ENCODE measurements at places on chromosomes 12 and 14.

DNA sequence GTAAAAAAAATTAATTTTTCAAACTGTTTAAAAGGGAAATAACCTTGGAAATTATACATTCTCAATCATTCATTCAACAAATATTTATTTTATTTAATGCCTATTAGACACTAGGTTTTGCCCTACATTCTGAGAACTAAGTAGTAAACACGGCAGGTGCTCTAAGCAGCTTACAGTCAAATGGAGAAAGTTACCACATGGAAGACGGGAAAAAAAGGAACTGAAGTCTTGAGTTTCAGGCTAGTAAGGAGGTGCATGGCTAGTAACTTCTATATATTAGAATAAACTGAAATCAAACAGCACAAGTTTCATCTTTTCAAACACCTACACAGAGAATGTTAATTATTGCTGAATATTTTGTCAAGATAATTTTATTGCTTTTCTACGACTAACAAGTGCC, 52.9 kb downstream of the C12orf42 start:
- no peak for DNase-seq

DNA sequence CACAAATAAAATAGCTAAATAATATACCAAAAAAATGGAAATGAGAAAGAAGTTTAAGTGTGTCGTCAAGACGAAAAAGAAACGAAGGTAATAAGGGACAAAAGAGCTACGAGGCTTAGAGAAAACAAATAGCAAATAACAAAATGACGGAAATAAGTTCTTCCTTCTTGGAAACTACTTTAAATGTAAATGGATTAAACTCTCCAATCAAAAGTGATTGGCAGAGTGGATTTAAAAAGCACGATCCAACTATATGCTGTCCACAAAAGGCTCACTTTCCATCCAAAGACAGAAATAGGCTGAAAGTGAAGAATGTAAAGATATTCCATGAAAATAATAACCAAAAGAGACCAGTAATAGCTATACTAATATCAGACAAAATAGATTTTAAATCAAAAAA, 82.4 kb downstream of the DIO3 start:
- DNase-seq, result no peak

DNA sequence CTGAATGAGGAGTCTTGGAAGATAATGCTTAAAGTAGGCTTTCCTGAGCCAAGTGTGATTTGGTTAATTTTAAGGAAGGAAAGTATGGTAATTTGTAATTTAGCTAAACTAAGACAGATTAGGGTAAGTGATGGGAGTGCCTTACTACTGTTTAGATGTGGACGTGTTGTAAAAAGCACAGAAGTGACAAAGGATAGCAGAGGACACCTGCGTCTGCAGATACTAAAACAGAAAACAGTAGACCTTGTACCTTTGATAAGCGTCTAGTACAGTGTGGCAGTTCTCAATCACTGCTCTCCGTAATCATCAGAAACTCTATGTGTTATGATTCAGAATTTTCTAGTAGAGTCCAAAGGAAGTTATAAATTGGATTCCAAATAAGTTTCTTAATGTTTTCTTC, 58.0 kb downstream of the MIA2 start:
- DNase-seq, result no peak

GRCh38 chr14:74083784-74084276, 423 bp downstream of the ALDH6A1 start:
- no peak for DNase-seq

DNA sequence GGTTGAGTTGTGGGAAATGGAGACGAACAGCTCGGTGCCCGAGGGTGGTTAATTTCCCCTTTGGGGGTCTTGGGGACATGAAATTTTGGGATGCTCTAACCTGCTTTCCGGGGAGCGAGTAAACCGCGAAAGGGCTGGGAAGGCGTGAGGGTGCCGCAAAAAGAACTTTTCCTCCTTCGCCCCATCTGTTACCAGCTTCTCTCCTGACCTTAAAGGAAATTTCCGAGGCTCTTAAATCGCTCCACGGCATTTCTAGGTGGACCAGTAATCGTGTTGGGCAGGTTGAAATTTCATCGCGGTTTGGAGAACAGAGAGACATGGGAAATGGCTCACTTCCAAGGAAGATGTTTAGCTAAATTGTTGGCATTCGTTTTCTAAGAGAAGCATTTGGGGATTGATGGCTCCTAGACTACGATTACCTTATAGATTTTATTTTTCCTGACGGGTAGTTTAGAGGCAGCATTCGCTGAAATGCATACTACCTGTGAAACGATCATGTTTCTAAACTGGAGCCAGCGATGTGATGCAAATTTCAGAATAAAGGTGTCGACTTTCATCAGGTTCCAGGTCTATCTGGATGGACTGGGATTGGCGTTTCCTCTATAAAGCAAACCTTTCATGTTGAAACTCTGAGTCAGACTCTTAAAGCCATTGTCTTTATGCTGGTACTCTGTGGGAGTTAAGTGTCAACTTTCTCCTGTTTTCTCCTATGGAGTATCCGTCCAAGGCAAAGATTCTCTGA, 414.5 kb downstream of the PCNX1 start:
- DNase-seq, result no peak

- no peak for DNase-seq
Observed at GRCh38 chr12:26939953-26940352, 1.7 kb downstream of the FGFR1OP2 start.

DNA sequence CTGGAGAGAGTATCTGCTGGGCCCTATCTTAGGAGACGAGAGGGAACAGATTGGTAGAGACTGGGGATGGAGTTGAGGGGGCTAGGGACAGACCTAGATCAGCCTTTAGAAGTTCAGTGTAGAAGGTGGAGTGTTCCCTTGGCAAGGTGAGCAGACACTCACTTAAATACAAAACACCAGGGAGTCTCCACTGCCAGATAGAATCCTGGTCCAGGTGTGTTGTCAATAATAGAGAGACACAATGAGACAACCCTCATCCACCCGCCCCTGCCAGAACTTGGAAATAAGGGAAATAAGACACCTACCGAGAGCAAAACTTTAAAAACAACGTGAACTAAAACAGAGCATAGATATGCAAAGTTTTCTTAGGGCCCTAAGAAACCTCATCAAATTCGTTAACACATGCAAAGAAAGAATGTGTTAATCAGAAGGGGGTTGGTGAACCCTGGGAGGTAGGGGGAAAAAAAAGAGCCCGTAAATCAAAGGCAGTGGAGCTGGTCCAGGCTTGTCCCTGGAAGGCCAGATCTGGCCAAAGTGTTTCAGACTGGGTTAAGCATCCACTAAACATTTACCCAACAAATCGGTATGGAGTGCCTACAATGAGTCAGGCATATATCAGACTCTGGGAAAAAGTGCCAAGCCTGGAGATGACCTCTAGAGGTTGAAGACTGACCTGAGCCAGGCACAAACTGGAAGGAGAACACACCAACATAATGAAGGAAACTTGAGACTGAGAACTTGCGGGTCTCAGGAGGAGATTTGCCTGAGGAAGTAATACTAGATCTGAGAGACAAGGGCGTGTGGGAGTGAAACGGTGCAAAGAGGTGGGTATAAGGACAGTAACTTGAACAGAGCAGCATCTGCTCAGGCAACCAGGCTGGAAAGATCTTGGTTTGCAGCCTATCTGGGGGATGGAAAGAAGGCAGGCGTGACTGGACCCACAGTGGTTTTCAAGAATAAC, 37.0 kb upstream of the OTX2 start:
- no peak for DNase-seq

GRCh38 chr12:15783288-15783687, 5.9 kb downstream of the EPS8 start:
- no peak for DNase-seq

DNA sequence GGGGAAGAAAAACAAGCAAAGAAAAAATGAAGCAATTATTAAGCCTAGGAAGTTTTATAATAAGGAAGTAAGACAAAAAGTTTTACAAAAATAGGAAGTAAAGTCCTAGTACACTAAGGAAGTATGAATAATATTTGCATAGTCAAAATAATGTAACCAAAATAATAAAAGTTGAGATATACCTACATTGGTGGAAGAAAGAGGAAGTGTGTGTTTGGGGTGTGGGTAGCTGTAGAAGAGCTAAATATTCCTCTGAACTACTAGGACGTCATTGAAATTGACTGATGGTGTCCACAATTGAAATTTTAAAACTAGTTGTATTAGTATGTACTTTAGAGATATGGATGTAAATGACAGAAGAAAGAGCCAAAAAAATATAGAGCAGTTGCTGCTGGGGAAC, 228.4 kb upstream of the OTX2 start:
- DNase-seq, result no peak

GRCh38 chr14:21185491-21185890, 29.6 kb upstream of the OR5AU1 start:
- DNase-seq, result no peak

DNA sequence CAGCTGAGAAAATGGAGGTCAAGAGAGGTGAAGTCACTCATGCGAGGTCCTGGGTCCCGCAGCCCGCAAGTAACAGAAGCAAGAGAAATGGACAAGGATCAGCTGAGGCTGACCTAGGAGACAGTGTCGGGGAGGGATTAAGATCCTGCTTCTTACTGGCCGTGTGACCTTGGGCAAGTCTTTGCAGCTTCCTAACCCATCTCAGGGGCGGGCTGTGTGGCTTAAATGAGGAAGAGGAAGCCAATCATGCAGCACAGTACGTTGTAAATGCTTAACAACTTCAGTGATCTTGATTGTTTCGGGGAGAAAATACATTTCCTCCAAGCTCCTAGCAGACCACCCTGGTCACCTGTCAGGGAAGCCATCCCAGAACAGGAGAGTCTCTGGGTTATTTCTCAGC, 7.1 kb upstream of the PGF start:
- DNase-seq, result no peak

DNA sequence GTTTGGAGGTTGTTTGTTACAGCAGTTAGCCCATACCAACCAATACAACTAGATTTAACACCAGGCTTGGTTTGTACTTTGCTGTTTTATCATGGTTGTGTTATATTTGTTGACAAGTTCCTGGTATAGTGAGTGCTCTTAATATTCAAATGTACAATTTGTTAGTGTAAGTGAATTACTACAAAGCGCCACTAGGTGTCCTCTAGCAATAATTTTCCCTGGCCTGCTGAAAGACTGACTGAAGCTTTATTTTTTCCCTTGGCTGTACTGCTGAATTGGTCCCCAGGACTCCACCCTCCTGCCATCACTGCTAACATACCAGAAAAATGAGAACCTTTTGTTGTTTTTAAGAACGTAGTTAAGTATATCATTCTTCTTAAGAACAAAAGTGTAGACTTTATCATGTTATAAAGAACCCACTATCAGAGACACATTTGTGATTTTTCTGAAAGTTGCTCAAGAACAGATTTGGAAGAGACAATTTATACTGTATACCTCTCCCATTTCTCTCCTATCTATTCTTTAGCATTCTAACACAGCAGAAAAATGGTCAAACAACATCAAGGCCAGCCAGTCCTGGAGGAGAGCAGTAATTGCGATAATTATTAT, 75.3 kb upstream of the FAR2 start:
- DNase-seq, result no peak

DNA sequence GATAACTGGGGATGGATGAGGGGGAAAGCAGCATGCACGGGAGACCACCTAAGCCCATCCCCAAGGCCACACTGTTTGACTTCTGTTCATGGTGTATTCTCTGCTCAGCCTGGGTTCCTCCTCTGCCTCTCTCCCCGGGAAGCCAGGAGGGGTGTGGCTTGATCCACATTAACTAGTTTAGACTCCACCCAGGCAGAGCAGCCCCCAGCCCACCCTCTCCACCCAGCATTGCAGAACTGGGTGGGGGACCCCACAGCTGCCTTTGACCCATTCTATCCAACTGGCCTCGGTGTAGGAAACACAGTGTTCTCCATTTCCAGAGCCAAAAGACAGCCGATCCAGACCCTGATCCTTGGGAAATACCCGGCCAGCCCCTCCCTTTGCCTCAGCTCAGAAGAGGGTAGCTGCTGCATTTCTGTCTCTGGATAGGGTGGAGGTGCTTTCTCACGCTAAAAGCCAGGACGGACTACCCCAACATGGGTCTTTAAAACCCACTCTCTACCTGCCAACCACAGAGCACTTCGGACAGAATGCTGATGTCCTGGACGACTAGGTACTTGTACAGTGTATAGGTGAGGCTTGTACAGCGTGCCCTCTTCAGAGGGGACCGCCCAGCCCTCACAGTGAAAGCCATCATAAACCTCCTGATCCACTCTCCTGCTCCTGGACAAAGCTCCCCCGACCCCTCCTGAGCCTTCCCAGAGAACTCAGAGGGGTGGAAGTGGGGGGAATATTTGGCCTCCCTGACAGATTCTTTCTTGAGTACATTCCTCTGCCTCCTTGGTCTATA, 9.4 kb downstream of the SPRYD3 start:
- no peak for DNase-seq

- no peak for DNase-seq
Observed at GRCh38 chr12:13595536-13596443, 385.6 kb downstream of the GRIN2B start.

DNA sequence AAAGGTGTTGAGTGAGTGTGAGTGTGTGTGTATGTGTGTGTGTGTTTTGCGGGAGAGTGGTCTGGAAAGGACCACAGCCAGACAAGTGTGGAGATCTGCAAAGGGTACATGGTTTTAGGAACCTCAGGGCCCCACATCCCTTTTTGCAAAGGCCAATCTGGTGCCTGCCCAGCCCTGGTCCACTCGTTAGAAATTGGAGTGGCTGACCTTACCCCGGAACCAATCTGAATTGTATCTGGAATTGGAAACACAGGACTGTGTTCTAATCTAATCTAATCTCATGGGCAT, 11.3 kb upstream of the TBX3 start:
- DNase-seq, result no peak

- no peak for DNase-seq
Observed at GRCh38 chr12:31346267-31346666, 20.3 kb upstream of the SINHCAF start.

- DNase-seq, result no peak
Observed at GRCh38 chr14:105989566-105990302, 463.4 kb downstream of the TMEM121 start.

GRCh38 chr12:109387425-109388166, 39.9 kb downstream of the MYO1H start:
- no peak for DNase-seq

- DNase-seq, result no peak
Observed at GRCh38 chr12:3097836-3098235, 20.7 kb downstream of the TSPAN9 start.

GRCh38 chr12:15721316-15722115, 67.7 kb downstream of the EPS8 start:
- DNase-seq, result no peak

DNA sequence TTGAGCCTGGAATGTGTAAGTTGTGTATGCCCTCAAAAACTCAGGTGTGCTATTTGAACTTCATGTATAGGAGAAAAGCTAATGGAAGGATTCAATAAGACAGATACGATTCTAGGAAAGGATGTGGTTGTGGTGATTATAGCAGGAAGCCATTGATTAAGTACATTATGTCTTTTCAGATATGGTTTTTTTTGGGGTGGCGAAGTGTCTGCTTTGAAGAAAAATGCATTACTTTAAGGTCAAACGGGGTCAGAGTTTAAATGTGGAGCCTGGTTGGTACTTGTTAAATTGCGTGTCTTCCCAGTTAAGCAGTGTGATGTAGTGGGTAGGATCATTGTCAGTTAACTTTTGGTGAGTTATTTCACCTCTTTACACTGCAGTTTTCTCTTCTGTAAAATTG, 13.0 kb upstream of the NUP107 start:
- DNase-seq, result no peak

- DNase-seq, result no peak
Observed at GRCh38 chr12:41140117-41140516, 48.0 kb upstream of the PDZRN4 start.

GRCh38 chr12:120286768-120287490, 4.8 kb downstream of the RNU4-2 start:
- DNase-seq, result no peak

- no peak for DNase-seq
Observed at GRCh38 chr14:24224618-24225071, 7.5 kb downstream of the NEDD8 start.

- no peak for DNase-seq
Observed at GRCh38 chr12:114913871-114914801, 230.2 kb upstream of the TBX3 start.

- no peak for DNase-seq
Observed at GRCh38 chr14:90416720-90417119, 19.9 kb downstream of the CALM1 start.

Data from memory B cell (primary cell).